SHP77 treated with DMSO at 0.1 percent for 48 hours (cell line): ENCODE measurements at places on chromosomes 3 and 15.

DNA sequence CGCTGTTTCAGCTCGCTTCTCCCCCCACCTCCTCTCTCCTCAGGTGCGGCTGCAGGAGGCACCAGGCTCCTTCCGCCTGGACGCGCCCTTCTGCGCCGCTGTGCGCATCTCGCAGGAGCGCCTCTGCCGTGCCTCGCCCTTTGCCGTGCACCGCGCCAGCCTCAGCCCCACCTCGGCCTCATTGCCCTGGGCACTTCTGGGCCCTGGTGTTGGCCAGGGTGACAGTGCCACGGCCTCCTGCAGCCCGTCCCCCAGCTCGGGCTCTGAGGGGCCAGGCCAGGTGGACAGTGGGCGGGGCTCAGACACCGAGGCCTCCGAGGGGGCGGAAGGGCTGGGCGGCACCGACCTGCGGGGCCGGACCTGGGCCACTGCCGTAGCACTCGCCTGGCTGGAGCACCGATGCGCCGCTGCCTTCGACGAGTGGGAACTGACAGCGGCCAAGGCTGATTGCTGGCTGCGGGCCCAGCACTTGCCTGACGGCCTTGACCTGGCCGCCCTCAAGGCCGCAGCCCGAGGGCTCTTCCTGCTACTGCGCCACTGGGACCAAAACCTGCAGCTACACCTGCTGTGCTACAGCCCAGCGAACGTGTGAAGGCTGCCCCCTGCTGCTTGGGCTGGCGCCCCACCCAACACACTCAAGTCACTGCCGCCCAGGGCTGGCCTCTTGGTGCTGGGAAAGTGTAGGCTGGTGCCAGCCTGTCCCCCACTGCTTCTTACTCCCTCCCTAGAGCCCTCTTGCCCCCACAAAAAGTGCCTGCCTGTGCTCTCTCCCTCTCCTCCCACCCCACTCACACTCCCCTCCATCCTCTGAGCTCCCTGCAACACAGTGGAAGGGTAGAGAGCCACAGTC, 7.1 kb downstream of the ALG3 start:
- peak; percentile 29 for DNase-seq

DNA sequence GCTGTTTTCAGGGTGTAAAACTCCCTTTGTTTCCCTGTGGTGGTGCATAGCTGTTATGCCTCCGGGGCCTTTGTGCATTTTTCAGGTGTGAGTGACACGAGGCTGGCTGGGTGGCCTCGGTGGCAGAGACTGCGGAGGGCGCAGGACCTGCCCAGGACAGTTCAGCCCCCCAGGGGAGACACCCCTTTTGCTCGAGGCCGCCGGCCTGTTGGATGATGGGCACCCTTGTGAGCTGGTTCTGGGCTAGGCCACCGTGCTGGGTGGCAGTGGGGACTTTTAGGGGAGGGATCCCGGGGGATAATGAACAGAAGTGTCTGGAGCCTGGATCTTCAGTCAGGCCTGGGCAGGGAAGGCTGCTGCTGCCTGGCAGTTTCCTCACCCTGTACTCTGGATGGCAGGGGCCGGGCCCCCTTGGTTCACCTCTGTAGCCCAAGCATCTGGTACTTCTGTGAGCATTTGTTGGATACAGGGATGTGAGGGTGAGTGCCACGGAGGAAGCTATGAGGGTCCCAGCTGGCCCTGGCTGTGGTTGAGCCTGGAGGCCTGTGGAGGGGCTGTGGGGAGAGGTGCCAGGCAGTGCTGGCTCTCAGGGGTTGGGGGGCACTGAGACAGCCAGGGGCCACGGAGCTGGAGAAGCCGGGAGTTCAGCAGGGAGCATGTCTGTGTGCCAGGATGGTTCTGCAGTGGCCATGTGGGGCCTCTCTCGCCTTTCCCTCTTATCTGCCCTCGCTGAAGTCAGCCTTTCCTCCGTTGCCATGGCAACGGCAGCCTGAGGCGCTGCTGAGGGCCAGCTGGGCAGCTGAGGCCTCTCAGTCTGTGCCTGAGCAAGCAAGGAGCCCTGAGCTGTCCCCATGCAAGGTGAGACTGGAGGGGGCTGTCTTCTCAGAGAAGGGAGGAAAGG, 49.0 kb downstream of the KY start:
- DNase-seq, result no peak

GRCh38 chr3:98445949-98446406, 17.0 kb upstream of the OR5K1 start:
- DNase-seq, result no peak

GRCh38 chr3:122025296-122025695, 3.2 kb upstream of the ILDR1 start:
- no peak for DNase-seq

DNA sequence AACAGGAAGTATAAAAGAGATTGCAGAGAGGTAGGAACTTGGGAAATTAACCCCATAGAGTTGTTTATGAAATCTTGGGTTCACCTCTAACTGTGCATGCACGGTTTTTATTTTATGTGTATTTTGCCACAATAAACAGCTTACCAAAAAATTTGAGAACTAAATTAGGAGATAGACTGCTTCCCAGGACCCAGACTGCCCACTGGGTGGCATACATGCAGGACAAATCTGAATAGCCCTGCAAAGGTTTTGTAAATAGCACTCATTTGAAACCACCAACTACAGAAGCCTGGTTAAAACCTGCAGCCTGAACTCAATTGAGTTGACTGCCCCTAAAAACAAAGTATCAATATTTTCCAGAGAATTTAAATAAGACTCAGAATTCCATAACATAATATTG, 96.4 kb upstream of the SLCO2A1 start:
- DNase-seq, result no peak

DNA sequence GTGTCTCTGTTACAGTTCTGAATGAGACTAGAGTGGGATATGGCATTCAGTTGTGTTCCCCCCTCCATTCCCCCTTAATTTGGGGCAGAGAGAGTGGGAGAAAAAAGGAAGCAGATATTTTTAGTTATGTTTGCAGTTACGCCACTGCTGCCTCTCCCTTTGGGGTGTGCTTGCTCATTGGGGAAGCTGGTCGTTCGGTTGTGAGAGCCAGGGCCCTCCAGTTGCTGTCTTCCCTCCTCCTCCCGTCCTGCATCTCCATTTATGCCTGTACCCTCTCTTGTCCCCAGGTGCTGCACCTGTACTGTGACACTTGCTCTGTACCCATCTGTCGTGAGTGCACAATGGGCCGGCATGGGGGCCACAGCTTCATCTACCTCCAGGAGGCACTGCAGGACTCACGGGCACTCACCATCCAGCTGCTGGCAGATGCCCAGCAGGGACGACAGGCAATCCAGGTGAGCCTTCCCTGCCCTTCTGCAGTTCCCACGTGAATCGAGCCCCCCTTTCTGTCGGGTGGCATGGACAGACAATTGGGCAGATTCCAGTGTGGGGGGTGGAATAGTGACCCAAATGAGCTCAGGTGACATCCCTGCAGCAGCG, 55.8 kb downstream of the TRIM71 start:
- DNase-seq, result no peak

DNA sequence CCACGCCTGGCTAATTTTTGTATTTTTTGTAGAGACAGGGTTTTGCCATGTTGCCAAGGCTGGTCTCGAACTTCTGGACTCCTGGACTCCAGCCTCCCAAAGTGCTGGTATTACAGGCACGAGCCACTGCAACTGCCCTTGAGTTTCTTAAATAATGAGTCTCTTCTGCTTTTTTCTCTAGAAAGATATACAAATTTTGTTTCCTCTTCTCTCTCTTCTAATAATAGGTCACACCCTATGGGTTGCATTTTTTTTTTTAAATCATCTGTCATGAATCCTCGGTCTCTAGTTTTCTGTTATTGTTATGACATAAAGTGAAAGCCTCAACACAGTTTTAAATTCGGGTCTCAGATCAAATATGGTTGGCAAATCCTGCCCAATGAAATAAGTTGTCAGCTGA, 111.2 kb downstream of the IL12A start:
- no peak for DNase-seq

GRCh38 chr3:60081381-60082095, 1031.7 kb upstream of the CFAP20DC start:
- DNase-seq, result no peak

DNA sequence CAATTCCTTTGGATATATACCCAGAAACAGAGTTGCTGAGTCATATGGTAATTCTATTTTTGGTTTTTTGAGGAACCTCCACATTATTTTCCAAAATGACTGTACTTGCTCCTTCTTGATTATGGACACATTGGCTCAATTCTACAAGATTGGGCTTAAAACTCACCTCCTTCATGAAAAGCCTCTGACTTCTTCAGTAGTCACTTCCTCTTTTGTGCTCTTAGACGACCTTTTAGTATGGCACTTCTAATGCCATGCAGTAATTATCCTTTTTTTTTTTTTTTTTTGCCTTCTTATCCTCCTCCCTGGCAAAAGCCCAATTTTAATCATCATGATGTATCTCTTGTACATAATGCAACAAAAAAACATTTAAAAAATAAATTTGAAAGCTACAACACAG, 33.0 kb upstream of the ABHD17C start:
- no peak for DNase-seq

- DNase-seq, result no peak
Observed at GRCh38 chr3:177379045-177379444, 181.8 kb upstream of the TBL1XR1 start.

DNA sequence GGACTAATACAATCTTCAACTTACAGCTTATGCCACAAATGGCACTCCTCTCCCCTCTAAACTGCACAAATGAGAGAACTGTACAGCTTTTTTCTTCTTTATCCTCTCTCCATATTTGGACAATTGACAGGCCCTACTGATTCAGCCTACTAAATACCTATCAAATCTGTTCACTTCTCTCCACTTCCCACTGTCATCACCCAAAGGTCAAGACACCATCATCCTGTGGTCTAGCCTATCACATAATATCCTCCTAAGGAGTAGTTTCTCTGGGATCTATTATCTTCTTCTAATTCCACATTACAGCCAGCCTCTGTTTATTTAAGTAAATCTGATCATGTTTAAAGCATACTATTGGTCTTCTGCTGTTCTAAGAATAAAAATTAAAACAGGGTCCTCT, 33.0 kb upstream of the SLC12A8 start:
- DNase-seq, result no peak

GRCh38 chr3:129560911-129561594, 18.1 kb downstream of the H1-8 start:
- no peak for DNase-seq

DNA sequence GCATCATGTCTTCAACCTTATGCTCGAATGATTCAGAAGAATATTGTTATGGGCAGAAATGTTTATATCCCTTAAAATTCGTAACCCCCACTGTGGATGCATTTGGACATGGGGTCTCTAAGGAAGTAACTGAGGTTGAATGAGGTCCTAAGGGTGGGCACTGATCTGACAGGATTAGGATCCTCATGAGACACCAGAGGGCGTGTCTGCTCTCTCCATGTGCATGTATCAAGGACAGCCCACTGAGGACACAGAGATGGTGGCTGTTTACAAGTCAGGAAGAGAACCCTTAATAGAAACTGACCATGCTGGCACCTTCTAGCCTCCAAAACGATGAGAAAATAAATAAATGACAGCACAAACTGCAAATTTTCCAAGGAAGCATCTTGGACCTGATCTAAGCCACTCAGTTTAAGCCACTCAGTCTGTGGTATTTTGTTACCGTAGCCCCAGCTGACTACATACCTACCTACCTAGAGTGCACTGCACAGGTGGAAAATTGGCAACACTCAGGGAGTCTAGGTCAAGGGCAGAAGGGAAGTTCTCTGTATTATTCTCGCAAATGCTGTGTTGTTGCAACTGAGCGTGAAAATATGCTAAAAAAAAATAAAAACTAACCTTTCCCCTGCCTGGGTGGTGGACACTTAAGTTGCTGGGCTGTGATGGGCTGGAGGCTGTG, 126.6 kb downstream of the TJP1 start:
- no peak for DNase-seq

DNA sequence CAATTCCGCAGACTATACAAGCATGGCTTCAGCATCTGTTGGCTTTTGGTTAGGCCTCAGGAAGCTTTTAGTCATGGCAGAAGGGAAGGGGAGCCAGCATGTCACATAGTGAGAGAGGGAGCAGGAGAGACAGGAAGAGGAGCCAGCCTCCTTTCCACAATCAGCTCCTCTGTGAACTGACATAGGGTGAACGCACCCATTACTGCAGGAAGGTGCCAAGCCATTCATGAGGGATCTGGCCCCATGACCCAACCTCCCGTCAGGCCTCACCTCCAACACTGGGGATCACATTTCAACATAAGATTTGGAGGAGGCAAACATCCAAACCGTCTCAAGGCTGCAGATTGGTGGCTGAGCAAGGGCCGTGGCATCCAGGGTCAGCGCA, 106.3 kb downstream of the LRRK1 start:
- DNase-seq, result no peak

DNA sequence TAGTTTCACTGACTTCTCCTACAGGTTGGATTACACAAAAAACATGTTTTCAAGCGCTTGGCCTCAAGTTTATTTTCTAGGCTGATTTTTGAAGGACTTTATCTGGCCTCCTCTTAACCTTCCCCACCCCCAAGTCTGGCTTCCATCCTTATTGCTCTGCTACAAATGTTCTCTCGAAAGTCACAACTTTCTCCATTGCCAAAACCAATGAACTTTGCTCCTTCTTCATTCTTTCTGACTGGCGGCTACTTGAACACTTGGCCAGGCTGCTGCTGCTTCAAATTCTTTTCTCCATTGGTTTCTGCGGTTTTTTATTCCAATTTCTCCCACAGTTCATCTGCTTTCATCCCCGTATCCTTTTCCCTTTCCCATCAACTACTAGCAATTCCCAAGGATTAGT, 106.6 kb downstream of the TOP2B start:
- no peak for DNase-seq

DNA sequence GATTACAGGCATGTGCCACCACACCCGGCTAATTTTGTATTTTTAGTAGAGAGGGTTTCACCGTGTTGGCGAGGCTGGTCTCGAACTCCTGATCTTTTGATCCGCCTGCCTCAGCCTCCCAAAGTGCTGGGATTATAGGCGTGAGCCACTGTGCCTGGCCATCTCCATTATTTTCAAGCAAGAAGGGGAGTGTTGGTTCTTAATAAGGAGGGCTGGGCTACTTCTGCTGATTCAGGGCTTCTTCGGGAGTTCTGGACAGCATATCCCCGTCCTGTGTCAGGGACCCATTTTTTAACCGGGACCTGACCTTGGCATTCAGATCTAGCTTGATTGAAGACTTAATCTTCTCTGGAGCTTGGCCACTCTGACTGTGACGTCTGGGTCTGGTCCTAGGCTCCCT, 74.1 kb upstream of the SYN2 start:
- no peak for DNase-seq

- DNase-seq, result no peak
Observed at GRCh38 chr15:69304182-69304545, 5.5 kb downstream of the PAQR5 start.

- no peak for DNase-seq
Observed at GRCh38 chr3:106399761-106400160, 530.9 kb upstream of the CBLB start.
